Endothelial cell of umbilical vein (primary cell): ENCODE measurements at places on chromosomes 12 and 14.

- no peak for DNase-seq
Measured at GRCh38 chr12:52710730-52711129, 7.4 kb upstream of the KRT77 start.

DNA sequence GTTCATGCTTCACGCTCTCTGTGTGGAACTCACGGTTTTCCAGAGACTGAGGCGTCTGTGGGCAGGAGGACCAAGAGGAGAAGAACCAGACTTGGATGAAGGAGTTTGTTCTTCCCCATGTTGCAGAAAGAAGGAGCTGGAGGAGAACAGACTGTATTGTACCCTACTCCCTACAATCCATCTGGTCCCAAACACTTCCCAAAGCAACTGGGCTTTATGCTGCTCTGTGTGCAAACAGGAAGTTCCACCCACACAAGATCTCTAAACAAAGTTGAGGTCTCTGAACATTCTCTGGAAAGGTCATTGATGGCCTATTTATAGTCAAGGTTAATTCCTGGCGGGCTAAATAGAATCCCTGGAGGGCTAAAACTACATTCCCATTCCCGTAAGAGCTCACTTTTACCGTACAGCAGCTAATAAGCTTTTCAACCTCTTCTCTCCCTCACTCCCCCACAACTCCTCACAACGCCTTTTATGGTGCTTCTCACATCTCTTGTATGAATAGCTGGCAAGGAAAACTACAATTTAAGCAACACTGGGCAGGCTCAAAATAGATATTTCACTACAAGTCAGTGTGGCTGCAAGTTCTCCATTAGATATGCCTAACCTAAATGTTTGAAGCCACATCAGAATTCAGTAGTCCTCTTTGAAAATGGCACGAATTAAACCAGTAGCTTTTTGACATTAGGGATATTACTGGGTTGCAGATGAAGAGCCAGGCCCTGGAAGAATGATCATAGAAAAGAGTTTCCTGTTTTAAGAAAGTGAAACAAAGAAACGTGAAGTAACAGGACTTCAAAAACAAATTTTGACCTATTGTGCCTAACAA is at the start of gene A2M:
TSS of gene A2M (minus strand) at position 189 of the 829 bp plus-strand sequence. CDS start at position 119, 70 bp downstream.
- peak; percentile 49 for DNase-seq

- peak; percentile 97 for DNase-seq
Measured at GRCh38 chr14:30223385-30223785, 295.7 kb upstream of the PRKD1 start.

DNA sequence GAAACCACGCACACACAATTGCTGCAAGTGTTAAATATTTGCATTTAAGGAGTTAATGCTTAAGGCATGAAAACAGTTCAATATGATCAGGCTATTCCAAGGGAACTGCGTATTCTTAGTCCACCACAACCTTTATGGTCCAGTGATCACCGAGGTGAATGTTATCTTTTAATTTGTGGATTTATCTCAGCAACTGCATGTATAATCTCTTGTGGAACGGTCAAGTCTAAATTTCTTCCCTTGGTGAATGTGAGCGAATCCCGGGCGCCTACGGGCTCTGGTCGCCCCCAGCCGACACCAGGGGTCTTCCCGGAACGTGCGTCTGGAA is 999 bp upstream of the AK7 start:
- DNase-seq = no peak

GRCh38 chr12:64258576-64258975 is 36.5 kb upstream of the KICS2 start:
- DNase-seq = no peak

- no peak for DNase-seq
Measured at GRCh38 chr14:53953828-53954550, 2.6 kb downstream of the BMP4 start.

GRCh38 chr14:61609884-61610283 is 85.4 kb upstream of the HIF1A start:
- no peak for DNase-seq

DNA sequence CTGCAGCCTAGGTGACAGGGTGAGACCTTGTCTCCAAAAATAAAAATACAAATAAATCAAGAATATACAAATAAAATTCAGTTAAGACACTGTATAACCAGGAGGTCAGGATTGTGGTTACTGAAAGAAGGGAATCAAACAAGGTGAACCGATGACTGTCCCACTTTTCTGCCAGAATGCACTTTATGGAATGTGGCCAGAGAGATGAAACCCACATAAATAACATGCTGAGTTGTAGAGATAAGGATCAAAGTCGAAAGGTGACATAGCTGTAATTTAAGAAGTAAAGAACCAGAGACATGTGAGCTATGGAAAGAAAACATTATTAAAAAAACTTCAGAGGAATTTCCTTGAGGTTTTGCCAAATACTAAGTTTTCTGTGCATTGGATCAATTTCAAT is 1098.2 kb upstream of the USP15 start:
- no peak for DNase-seq

- no peak for DNase-seq
Measured at GRCh38 chr12:82524641-82525040, 162.1 kb upstream of the TMTC2 start.

DNA sequence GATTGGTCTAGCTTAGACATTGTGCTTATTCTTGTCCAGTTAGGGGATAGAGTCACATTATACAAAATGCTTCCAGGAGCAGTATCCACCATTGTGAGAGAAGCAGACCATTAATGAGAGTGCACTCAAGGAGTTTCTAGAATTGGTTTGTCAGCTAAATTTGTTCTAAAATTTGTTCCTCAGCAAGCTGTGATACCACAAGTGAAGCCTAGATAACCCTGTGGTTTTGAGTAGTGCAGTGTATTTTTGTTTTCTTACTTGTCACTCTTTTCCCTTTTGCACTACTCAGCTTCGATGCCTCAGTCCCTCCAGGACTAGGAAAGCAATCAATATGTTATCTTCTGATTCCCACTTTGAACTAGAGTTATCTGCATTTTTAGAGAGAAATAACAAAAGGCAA is 42.5 kb upstream of the AKAP6 start:
- no peak for DNase-seq

GRCh38 chr14:62428429-62429203 is 616.6 kb downstream of the KCNH5 start:
- DNase-seq = peak; percentile 47

DNA sequence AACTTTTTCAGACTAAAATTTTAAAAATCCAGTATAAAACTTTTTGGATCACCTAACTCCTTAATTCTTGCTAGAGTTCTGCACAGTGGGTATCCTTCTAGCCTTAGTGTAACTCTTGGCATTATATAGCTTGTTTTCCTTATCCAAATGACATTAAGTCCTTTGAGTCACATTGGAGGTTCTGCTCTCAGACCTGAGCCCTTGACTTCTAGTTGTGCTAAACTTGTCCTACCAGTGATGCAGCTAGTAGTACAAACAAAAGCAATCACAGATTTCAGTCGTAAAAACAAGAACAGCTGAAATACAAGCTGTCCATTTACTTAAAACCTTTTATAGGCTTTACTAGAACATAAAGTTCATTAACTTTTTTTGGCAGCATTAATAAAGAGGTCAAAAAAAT is 10.5 kb downstream of the ZBTB1 start:
- no peak for DNase-seq

GRCh38 chr12:46260124-46260912 is 8.5 kb downstream of the SLC38A1 start:
- peak; percentile 9 for DNase-seq

DNA sequence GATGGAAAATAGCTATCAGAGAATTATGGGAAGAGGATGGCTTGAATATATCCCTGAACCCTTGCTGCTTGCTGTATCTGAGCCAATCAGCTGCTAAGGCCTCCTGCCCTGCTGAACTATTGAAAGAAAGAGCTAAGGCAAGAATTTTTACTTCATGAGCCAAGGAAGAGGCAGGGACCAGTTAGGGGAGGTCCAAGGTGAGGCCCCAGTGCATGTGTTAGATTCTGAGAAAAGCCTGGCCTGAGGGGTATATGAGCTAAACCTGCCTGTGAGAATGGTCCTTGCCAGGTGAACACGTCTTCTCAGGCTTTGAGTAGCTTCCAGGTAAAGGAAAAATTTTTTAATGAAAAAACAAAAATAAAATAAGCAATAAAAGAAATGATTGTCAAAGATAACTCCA is 218.0 kb downstream of the SYT1 start:
- no peak for DNase-seq

DNA sequence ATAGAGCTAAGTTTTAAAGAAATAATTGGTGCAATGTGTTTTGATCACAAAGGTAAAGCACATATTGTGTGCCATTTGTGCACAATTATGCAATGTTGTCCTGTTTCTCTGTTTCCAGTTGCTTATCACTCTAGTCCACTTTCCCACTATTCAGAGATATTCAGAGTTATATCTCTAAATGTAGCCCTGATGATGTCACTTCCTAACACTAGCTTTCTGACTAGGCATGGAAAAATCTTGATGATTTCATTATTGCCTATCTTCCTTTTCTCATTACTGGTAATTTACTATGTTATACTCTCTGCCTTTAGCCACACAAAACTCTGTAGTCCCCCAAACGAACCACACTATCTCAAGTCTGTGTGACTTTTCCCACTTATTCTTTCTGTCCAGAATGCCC is 221.2 kb downstream of the TRHDE start:
- no peak for DNase-seq

GRCh38 chr14:49977126-49977841 is 84.4 kb downstream of the ARF6 start:
- peak; percentile 27 for DNase-seq

DNA sequence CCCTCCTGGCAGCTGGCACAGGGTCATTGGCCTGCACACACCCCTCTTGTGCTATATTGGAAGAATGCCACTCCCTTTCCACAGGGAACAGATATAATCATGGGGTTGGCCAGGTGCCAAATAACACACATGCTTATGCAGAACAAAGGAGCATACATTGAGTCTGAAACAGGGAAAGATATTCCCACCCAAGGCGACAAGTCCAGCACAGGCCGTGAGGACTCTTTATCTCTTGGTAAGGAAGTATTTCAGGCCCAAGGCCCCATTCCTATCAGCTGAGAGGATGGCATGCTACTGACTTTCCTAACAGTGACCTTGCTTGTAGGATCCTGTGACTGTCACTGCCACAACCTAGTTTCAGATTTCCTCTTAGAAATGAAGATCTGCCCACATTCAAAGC is 59.0 kb upstream of the STXBP6 start:
- DNase-seq = no peak

DNA sequence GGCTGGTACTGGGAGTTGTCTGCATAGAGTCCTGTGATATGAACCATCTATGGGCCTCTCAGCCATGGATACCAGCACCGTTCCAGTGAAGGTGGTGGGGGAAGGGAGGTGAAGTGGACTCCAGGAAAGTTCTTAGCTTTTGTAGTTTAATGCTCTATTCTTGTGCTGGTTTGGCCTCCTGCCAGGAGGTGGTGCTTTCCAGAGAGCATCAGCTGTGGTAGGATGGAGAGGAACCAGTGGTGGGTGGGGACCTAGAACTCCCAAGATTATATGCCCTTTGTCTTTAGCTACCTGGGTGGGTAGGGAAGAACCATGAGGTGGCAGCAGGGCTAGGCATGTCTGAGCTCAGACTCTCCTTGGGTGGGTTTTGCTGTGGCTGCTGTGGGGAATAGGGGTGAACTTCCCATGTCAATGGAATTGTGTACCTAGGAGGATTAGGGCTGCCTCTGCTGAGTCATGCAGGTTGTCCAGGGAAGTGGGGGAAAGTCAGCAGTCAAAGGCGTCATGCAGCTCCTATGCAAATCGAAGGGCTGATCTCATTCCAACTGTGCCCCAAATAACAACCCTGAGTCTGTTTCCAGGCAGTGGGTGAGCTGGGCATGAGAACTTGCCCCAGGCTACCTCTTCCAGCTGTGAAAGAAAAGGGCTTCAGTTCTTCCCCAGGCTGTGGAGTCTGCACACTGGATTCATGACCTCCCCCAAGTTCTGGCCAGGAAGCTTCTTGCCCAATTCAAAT is 14.2 kb downstream of the GZMH start:
- DNase-seq = no peak
